CD8-positive, alpha-beta memory T cell (primary cell): ENCODE measurements at places on chromosomes 1 and 21.

DNA sequence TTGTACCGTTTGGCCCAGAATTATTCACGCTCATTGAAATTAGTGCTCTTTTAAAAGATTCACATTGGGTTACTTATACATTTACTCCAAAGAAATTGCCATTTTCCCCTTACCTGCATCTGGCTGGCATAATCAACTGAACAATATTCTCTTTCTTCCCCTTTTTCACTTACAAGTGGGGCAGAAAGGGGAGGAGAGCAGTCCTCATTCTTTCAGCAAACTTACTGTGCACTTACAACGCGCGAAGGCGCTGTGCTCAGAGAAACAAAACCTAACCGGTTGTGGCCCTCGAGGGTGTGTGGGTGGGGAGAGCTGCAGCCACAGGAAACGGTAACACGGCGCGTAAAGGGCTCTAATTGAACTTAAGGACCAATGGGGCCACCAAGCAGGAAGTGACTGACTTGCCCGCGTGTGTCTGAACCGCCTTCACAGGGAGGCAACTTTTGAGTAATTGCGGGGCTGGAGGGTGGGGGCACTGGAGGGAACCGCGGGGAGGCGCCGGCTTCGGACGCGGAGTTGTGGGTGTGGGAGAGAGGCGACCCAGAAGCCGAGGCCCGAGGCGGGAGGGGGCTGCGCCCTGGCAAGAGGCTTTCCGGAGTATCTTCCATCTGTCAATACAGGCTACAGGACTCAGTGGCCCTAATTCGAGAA lies 693 bp upstream of the PNRC2 start:
- DNase-seq, result peak; percentile 92

DNA sequence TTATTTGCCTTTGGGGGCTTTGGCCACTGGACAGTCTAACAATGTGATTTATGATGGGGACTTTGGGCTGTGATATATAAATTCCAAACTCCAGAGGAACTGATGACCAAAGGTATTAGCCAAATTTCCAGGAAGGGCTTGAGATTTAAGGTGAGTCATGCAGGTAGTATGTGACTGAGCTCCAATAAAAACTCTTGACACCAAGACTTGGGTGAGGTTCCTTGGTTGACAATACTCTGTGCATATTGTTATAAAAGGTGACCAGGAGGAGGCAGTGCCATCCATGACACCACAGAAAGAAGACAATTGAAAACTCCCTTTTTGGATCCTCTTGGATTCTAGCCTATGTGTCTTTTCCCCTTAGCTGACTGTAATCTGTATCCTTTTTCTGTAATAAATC lies 392.7 kb upstream of the LRRC7 start:
- no peak for DNase-seq

GRCh38 chr21:43721939-43722338 lies 3.0 kb downstream of the PDXK start:
- no peak for DNase-seq

DNA sequence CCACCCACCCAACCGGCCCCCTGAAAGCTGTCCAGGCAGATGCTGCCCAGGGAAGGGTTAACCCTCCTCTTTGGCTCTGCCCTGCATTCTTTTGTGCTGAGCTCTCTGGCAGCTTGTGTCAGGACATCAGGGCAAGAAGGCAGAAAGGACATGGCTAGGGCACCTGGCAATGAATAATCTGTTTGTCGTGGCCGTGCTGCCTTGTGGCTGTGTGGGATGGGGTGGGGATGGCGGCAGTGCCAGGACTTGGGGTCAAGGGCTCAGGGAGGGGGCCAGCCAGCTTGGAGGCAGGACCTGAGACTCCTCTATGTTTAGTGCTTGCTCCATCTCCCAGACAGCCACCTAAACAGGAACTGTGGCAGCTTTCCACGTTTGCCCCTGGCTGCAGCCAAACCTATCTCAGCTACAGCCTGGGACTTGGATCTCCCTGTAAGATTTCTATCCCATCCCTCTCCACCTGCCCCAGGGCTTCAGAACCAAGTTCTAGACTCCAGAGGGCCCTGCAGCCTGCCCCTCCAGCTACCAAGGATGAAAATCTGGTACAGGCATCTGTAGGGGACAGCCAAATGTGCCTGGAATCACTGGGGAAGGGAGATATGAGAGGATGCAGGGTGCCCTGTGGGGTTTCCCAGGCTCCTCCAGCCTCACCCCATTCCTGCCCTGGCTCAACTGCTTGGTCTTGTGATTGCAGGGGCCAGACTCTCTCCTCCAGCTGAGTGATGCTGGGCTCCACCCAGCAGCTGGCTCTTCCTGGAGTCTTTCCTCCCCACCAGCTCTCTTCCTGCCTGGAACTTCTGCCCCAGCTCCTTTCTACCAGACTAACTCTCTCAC lies 9.6 kb upstream of the GPR37L1 start:
- DNase-seq, result no peak

DNA sequence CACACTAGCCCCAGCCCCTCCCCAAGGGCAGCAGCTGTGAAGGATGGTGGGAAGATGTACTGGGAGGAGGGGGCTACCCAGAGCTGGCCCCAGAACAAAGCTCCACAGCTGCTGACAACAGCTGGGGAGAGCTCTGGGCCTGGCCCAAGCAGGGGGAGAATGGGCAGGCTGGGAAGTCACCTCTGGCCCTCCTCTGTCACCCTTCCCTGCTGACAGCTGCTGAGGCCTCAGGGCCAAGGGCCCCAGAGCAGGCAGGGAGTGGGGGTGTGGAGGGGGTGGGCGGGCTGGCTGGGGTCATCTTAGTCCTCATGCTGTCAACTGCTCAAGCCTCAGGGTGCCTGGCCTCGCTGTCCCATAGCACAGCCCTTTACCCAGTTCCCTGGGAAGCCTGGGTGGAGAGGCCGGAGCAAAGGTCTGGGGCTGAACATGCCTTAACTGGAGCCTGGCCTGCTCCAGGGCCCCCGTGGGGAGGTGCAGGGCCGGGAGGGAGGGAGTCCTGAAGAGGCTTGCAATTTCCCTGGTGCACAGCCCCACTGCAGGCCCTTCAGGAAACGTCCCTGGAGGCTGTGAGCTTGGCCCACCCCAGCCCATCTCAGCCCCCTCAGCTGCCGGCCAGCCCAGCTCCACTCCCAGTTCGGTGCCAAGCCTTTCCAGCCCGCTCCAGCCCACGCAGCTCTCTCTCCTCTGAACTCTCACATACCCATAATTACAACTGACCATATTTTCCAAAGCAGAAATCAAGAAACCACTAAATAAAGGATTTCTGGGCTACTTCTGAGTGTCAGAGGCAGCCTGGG lies 25.7 kb downstream of the HSPG2 start:
- no peak for DNase-seq

GRCh38 chr1:223845810-223846682 lies at the start of gene TP53BP2:
TSS of gene TP53BP2 (minus strand) at chr1:223845947. CDS start at chr1:223845680, 267 bp downstream.
- DNase-seq, result peak; percentile 88

DNA sequence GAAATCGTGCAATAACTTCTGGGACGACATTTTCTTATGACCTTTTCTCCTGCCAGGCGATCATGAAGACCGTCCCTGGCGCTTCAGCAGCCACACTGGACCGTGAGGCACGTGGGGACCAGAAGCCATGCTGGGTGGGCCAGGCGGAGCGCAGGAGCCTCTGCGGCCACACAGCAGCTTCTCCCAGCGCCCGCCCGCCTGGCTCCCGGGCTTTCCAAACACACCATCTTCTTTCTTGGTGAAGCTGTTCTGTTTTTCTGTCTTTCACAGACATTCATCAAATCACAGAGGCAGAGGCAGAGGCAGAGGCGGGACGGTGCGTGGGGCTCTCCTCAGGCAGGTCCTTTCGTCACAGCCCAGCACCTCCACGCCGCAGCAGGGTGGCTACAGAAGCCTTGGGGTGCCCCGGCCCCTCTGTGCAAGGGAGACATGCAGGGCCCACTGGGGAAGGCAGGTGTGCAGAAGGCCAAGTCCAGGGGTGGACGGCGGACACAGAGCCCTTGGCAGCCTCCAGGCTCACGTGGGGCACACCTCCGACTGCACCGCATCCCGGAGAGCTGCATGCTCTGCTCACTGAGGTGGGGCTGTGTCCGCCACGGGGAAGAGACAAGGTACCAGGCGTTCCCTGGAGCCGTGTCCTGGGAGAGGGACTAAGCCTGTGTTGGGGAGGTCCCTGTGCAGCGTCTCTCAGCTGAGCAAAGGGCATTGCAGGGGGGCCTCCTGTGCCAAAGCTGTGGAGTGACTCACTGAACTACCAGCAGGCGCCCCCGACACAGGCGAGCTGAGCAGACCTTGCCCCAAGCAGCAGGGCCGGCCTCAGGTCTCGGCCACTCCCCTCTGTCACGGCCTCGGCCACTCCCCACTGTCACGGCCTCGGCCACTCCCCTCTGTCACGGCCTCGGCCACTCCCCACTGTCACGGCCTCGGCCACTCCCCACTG lies 2.6 kb upstream of the TMEM240 start:
- no peak for DNase-seq

- no peak for DNase-seq
Observed at GRCh38 chr21:45634511-45635183, 8.9 kb upstream of the PCBP3 start.

DNA sequence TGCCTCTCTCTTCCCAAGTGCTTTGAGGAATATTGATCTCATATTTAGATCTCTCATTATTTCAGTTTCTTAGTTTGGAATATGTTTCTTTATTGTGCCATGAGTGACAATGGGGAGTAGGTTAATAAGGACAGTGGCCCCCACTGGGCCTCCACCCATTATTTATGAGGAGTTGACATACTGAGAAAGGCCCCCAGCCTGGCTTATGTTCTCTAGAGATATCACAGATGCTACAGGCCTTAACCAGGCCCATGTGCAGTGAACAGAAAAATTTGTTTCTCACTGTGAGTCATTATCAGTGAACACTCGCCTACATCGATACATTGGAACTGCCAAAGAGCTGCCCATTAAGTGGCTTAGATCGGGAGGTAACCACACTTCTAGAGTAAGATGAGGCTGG lies 35.7 kb upstream of the SYT6 start:
- DNase-seq, result no peak

DNA sequence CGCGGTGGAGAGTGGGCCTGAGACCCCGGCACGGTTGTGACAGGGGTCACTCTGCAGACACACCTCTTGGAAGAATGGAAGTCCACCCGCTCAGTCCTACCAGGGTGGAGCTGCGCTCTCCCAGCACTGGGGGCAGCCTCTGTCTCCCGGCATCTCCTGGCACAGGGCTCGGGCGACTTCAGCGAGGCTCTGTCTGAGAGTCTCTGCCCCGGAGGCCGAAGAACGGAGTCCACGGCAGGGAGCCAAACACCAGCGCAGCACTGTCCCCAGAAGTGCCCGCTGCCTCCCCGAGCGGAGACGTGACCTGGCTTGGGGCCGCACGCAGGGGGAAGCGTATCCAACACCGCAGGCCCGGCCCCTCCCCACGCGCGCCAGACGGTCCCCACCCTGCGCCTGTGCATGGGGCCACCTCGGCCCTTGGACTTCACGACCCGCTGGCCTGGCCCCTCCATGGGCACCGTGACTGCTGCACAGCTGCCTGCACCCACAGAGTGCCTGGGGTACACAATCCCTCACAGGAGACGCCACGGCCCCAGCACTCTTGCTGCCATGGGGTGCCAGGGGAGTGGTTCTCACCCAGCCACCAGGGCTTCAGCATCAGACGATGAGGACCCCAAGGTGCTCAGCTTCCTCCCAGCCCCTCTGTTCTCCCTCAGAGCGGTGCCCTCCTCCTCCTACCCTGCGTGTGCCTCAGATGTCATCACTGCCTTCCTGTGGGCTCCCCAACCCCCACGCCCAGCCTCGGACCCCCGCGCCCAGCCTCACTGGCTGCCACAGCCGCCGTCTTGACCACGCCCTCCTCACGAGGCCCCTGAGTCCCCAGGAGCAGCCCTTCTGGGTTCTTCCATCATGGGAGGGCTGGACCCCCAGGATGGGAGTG lies 14.9 kb upstream of the RNF223 start:
- DNase-seq, result no peak

DNA sequence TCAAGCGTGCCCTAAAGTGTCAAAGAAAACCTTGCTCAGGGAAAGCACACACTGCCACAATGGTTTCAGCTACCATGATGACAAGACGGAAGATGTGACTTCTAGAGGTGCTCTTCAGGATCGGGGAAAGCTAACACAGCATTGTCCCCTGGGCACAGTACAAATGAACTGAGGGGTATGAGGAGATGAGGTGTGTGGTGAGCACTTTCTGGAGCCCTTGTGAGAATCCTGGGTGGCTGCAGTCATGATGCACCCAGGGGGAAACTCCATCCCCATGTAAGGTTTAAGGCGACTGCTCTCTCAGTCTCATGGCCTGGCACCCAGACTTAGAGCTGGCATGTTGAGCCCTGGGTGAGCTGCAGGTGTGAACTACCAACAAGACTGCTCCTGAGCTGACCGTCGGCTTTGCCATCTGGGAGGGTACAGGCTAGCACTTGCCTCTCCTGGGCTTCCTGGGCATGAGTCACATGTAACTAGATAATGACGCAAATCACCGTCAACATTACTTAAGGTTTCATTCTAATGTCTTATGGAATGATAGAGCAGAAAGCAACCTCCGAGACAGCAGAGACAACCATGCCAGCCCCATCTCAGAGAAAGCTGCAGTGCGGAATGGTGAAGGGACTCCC lies 144.6 kb downstream of the CLIC6 start:
- no peak for DNase-seq

DNA sequence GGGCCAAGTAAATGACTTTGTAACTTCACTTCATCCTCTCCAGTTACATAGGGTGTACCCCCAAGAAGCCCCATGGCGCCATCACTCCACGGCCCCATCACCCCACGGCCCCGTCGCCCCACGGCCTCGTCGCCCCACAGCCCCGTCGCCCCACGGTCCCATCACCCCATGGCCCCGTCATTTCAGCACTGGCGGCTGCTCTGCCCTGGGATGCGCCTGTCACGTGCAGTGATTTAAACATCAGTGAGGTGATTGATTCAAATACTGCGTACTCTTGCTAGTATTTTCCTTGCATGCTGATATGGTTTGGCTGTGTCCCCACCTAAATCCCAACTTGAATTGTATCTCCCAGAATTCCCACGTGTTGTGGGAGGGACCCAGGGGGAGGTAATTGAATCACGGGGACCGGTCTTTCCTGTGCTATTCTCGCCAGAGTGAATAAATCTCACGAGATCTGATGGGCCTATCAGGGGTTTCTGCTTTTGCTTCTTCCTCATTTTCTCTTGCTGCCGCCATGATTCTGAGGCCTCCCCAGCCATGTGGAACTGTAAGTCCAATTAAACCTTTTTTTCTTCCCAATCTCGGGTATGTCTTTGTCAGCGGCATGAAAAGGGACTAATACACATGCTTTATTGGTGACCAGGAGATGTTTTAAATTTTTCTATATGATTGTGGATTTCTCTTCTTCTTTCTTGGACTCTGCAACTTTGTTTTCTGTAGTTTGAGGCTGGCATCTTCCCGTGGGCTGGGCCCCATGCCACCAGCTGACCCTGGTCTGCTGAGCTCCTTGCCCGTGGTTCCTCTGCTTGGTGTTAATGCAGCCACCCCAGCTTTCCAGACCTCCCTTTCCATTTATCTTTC lies 50.1 kb upstream of the PCBP3 start:
- no peak for DNase-seq

- DNase-seq, result no peak
Observed at GRCh38 chr1:57489358-57490036, 65.6 kb upstream of the DAB1 start.

DNA sequence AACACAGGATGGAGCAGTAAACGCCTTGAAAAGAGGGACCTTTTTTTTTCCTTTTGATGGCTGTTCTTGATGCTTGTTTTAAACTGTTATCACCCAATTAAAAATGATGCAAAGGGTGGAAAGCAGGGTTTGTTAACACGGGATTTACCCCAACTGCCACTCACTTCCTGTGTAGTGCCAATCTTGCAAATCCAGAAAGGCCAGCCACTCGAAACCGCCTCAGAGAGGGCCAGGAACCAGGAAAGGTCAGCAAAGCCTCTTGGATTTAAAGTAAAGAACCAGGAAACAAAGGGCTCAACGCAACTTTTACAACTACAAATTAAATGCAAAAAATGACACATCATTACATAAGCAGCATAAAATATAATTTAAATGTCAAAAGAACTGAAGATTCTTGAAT lies 347.4 kb downstream of the PDE4B start:
- DNase-seq, result no peak

GRCh38 chr1:152954436-152954835 lies 7.4 kb downstream of the SPRR5 start:
- no peak for DNase-seq
